Articular chondrocyte of knee joint (primary cell): ENCODE measurements at places on chromosomes 1 and 21. TPM values are rescaled to one million over a fixed set of nuclear protein-coding genes. Genes with fewer than 3 reads are reported as not detected.

The ZBTB8A gene
- total RNA-seq = 13.6 and 14.3 TPM in 2 replicates

The C1orf105 gene
- not detected in 2 replicates for total RNA-seq

The LINGO4 gene
- total RNA-seq = not detected in 2 replicates

The CRYZL1 gene
- total RNA-seq = 30.8 TPM in 2 replicates

The DENND2D gene
- 11.5 and 12.5 TPM in 2 replicates for total RNA-seq

The BCAR3 gene
- 19.6 and 20.6 TPM in 2 replicates for total RNA-seq

The RNU1-1 gene
- total RNA-seq = under 0.01 TPM in 2 replicates

The FCRL2 gene
- total RNA-seq = not detected in 2 replicates

The NBPF10 gene
- total RNA-seq = 3.7 and 4.3 TPM in 2 replicates

The CELF3 gene
- total RNA-seq = not detected in 2 replicates

The CYP4Z1 gene
- under 0.01 TPM in 1 of 2 replicates, not detected in the other for total RNA-seq

The PGLYRP4 gene
- total RNA-seq = not detected in 2 replicates

The KRTAP19-4 gene
- not detected in 2 replicates for total RNA-seq

The TRIM17 gene
- total RNA-seq = 0.13 TPM in 1 of 2 replicates, not detected in the other

The TSPAN1 gene
- 0.91 and 2.2 TPM in 2 replicates for total RNA-seq

The MIXL1 gene
- total RNA-seq = not detected in 2 replicates

The HRNR gene
- not detected in 2 replicates for total RNA-seq

The IQCC gene
- total RNA-seq = 1.2 and 1.7 TPM in 2 replicates

The IGFN1 gene
- not detected in 2 replicates for total RNA-seq

The MARCKSL1 gene
- 10.1 and 10.2 TPM in 2 replicates for total RNA-seq

The PTPN22 gene
- 5.5 and 8.6 TPM in 2 replicates for total RNA-seq

The RAB7B gene
- total RNA-seq = 11.6 and 19.9 TPM in 2 replicates

The ESRRG gene
- total RNA-seq = under 0.01 TPM in 1 of 2 replicates, not detected in the other

The FCRL1 gene
- total RNA-seq = not detected in 2 replicates

The LEPR gene
- total RNA-seq = 11.6 and 14.6 TPM in 2 replicates

The OR10Z1 gene
- not detected in 2 replicates for total RNA-seq

The ACOT11 gene
- 5.1 and 8.2 TPM in 2 replicates for total RNA-seq

The ZC3H12A gene
- total RNA-seq = 8.9 and 10.6 TPM in 2 replicates

The HMCN1 gene
- 36.2 and 76.6 TPM in 2 replicates for total RNA-seq

The ARHGEF19 gene
- 12.7 and 13.8 TPM in 2 replicates for total RNA-seq

The RHBDL2 gene
- total RNA-seq = 0.91 and 3.8 TPM in 2 replicates

The TESK2 gene
- 4.6 and 5.6 TPM in 2 replicates for total RNA-seq

The LCE2B gene
- not detected in 2 replicates for total RNA-seq

The AKNAD1 gene
- total RNA-seq = 0.39 and 0.65 TPM in 2 replicates

The KLHDC7A gene
- total RNA-seq = not detected in 2 replicates

The ZFP69B gene
- total RNA-seq = 3.5 and 3.9 TPM in 2 replicates

The CDC14A gene
- 5.2 and 9.5 TPM in 2 replicates for total RNA-seq

The DHCR24 gene
- 137 and 154 TPM in 2 replicates for total RNA-seq

The ROR1 gene
- total RNA-seq = 12.0 and 20.9 TPM in 2 replicates

The FAM76A gene
- total RNA-seq = 19.9 and 23.4 TPM in 2 replicates

The CYP4A11 gene
- total RNA-seq = not detected in 2 replicates

The ADAR gene
- 125 and 128 TPM in 2 replicates for total RNA-seq

The LRRN2 gene
- total RNA-seq = 0.54 and 0.65 TPM in 2 replicates

The FBXO2 gene
- 1.6 and 4.2 TPM in 2 replicates for total RNA-seq

The TDRD5 gene
- not detected in 2 replicates for total RNA-seq

The ENAH gene
- 710 and 1,043 TPM in 2 replicates for total RNA-seq

The MYOM3 gene
- total RNA-seq = 0.26 and 0.32 TPM in 2 replicates

The C4BPB gene
- total RNA-seq = not detected in 2 replicates

The GBP1 gene
- total RNA-seq = 36.5 and 55.0 TPM in 2 replicates

The LCE1C gene
- not detected in 2 replicates for total RNA-seq

The OVAAL gene
- total RNA-seq = 0.11 TPM in 1 of 2 replicates, not detected in the other

The LRRC71 gene
- total RNA-seq = not detected in 2 replicates

The USP48 gene
- total RNA-seq = 64.1 and 66.4 TPM in 2 replicates

The KRTAP10-1 gene
- total RNA-seq = not detected in 2 replicates

The TRIM63 gene
- total RNA-seq = not detected in 2 replicates

The RORC gene
- total RNA-seq = 0.22 and 0.39 TPM in 2 replicates
